ENCODE measurements at places on chromosomes 11 and 22. TPM values are rescaled to one million over a fixed set of nuclear protein-coding genes. Genes with fewer than 3 reads are reported as not detected.

OR52B2 gene
- polyA plus RNA-seq: not detected

TMEM25 gene
- polyA plus RNA-seq: 139 TPM

CRYBA4 gene
- not detected for polyA plus RNA-seq

OR2AG2 gene
- not detected for polyA plus RNA-seq

HINFP gene
- 50.0 TPM for polyA plus RNA-seq

RAC2 gene
- polyA plus RNA-seq: not detected

ACCS gene
- polyA plus RNA-seq: not detected

Data from neural cell (in vitro differentiated cells).